ENCODE measurements at places on chromosomes 3 and 15. TPM values are rescaled to one million over a fixed set of nuclear protein-coding genes. Genes with fewer than 3 reads are reported as not detected.
A peak's percentile ranks its signal among the peaks of the same experiment; 100 is the strongest.

DNA sequence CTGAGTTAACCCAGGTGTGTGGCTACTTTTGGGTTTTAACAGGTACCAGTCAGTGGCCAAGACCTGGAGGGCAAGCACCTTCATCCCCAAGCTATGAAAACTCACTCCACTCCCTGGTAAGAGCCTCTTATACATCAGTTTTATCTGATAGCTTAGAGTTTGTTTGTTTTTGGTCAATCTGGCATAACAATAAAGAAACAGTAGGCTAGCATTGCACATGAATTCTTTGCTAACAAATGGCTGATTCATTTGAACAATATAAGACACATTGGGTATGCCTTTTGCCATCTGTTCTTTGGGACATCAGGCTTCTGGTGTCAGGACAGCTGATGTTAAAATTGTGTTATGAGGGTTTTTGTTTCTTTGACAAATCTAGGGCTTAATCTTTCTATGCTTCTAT lies 125.0 kb upstream of the CGNL1 start:
- H3K36me3 ChIP-seq, result no peaks in the 10 kb centered on the region
- no peaks in the 10 kb centered on the region for H3K27me3 ChIP-seq
- peak; percentile 3 for DNase-seq
- H3K27ac ChIP-seq, result no peak overlapping the region

LMOD3 gene
- total RNA-seq, result not detected

BLM gene
- 10.3 TPM for total RNA-seq

- no peaks in the 10 kb centered on the region for H3K36me3 ChIP-seq
- H3K4me1 ChIP-seq, result no peaks in the 10 kb centered on the region
- H3K27me3 ChIP-seq, result no peaks in the 10 kb centered on the region
- H3K27ac ChIP-seq, result no peak overlapping the region
- H3K4me3 ChIP-seq, result no peak overlapping the region
Observed at GRCh38 chr3:152203652-152204051, 65.1 kb upstream of the MBNL1 start.

SETD2 gene
- 23.6 TPM for total RNA-seq

TSEN2 gene
- 40.2 TPM for total RNA-seq

BFSP2 gene
- total RNA-seq, result not detected

CD200R1 gene
- total RNA-seq, result not detected

GRCh38 chr3:129783470-129783869 lies 110.0 kb downstream of the TMCC1 start:
- H3K4me3 ChIP-seq, result no peak overlapping the region
- H3K27me3 ChIP-seq, result no peaks in the 10 kb centered on the region
- H3K4me1 ChIP-seq, result no peaks in the 10 kb centered on the region

- H3K36me3 ChIP-seq, result no peaks in the 10 kb centered on the region
- no peak overlapping the region for H3K27ac ChIP-seq
- H3K4me3 ChIP-seq, result no peak overlapping the region
Observed at GRCh38 chr3:150681057-150681456, 22.7 kb downstream of the ERICH6 start.

- H3K4me1 ChIP-seq, result no peaks in the 10 kb centered on the region
- DNase-seq, result no peak
- H3K4me3 ChIP-seq, result no peak overlapping the region
- no peak overlapping the region for H3K27ac ChIP-seq
- H3K36me3 ChIP-seq, result no peaks in the 10 kb centered on the region
Observed at GRCh38 chr3:59839283-59839682, 789.5 kb upstream of the CFAP20DC start.

DNA sequence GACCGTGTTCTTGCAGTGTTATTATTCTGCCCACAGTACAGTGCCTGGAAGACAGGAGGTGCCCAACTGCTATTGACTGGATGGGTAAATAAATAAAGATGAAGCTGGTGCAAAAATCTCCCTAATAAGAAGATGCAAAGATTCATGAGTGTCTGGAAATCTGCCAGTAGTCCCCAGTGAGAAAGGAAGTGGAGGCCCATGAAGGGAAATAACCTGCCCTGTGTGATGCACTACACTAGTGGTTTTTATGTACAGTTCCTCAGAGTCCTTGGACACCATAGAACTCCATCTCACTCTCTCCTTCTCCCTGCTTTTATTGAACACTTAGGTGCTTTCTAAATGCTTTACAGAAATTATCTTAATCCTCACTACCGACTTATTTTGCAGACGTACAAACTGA lies 8.3 kb upstream of the SUCLG2 start:
- DNase-seq, result no peak
- no peak overlapping the region for H3K27ac ChIP-seq
- H3K36me3 ChIP-seq, result no peaks in the 10 kb centered on the region
- no peaks in the 10 kb centered on the region for H3K27me3 ChIP-seq
- H3K4me3 ChIP-seq, result no peak overlapping the region

SNX22 gene
- total RNA-seq, result not detected

GRCh38 chr3:133891662-133892378 lies 3.9 kb downstream of the RAB6B start:
- H3K4me3 ChIP-seq, result no peak overlapping the region
- H3K27me3 ChIP-seq, result peaks cover 4% of the 10 kb centered on the region
- no peak overlapping the region for H3K27ac ChIP-seq

- H3K4me1 ChIP-seq, result no peaks in the 10 kb centered on the region
- no peaks in the 10 kb centered on the region for H3K27me3 ChIP-seq
- H3K4me3 ChIP-seq, result peak overlapping the region; percentile 67
- DNase-seq, result peak; percentile 87
- H3K27ac ChIP-seq, result no peak overlapping the region
Observed at GRCh38 chr3:165206454-165207266, 10.5 kb upstream of the SLITRK3 start.

DNA sequence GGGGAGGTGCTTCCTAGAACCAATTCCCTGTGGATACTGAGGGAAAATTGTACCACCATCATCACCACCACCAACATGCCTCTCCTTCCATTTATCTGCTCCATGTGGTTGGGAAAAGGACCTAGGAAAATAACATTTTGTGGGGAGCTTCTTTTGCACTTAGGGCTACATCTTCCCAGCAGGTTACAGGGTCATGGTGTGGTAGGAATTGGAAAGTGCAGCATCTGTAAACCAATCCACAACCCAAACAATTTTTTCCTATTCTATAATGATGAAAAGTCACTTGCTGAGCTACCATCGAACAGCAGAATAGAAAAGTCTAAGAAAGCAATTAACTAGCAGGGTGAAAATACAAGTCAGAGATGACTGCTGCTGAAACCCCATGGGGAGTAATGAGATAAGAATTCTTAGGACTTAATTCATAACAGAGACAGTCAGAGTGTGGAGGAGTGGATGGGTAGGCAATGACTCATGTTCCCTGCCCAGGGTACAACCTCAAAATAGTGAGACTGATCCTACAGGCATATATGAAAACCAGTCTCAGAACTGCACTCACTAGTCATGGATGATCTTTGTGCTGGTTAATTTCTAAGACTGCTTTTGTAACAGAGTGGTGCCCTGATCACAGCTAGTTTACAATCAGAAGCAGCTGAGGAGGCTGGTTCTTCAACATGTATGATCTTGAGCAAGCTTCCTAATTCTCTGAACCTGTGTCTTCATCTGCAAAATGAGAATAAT lies 38.1 kb upstream of the LEKR1 start:
- DNase-seq, result peak; percentile 94
- H3K27ac ChIP-seq, result peak overlapping the region; percentile 91
- peaks cover 59% of the 10 kb centered on the region for H3K4me1 ChIP-seq
- H3K27me3 ChIP-seq, result no peaks in the 10 kb centered on the region
- H3K4me3 ChIP-seq, result peak overlapping the region; percentile 28
- no peaks in the 10 kb centered on the region for H3K36me3 ChIP-seq

Data from PC-3 (cell line).